NCI-H2029 treated with DMSO at 0.1 percent for 48 hours (cell line): ENCODE measurements at places on chromosomes 5 and 9.

DNA sequence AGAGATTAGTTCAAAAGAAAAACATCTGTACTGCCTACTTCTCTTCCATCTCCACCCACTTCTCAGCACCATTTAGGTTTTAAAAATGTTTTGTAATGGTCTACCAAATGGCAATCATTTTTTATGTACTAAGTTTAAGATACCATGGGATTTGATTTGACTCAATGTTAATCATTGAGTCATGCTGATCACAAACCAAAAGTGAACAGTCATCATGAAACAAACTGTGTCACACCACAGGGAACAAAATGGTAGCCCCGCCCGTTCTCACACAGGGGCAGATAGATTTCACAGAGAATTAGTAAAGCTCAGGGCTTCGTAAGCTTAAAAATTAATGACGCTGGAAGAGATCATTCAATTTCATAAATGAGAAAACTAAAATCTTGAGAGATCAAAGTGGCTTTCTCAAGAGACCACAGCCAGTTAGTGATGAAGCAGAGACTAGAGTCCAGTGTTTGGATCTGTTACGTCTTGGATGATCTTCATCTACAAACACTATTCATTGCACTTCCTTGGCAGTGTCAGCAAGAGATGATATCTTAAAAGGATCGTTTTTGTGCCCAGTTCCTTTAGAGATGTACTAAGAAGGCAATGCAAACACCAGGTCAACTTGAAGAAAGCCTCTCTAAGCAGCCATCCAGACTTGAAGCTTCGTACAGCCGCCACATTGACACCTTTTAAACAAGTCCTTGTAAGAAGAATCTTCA lies 33.9 kb upstream of the TRIO start:
- DNase-seq, result no peak

- no peak for DNase-seq
Observed at GRCh38 chr5:151056379-151057325, 24.2 kb downstream of the TNIP1 start.

- DNase-seq, result no peak
Observed at GRCh38 chr5:96680759-96681470, 18.7 kb downstream of the CAST start.

GRCh38 chr5:100584069-100584468 lies 48.9 kb downstream of the FAM174A start:
- DNase-seq, result no peak

DNA sequence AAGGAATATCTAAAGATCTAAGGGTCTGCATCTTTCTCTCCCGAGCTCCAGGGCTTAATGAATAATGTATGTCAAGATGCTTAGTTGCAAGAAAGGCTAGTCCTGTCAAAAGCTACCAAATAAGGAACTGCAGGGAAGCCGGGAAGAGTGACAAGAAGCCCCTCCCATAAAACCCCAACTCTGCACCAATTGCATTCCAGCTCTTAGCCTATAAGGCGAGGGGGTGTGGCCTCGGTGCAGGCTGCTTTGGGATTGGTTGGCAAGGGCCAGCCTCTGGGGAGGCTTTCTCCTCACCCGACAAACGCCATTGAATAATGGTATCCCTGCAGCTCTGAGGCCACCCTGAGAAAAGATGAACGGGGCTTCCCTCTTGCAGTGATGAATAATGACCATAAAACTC lies 416.9 kb downstream of the RAB3C start:
- DNase-seq, result no peak

- DNase-seq, result no peak
Observed at GRCh38 chr5:39082995-39083394, 8.8 kb upstream of the RICTOR start.

DNA sequence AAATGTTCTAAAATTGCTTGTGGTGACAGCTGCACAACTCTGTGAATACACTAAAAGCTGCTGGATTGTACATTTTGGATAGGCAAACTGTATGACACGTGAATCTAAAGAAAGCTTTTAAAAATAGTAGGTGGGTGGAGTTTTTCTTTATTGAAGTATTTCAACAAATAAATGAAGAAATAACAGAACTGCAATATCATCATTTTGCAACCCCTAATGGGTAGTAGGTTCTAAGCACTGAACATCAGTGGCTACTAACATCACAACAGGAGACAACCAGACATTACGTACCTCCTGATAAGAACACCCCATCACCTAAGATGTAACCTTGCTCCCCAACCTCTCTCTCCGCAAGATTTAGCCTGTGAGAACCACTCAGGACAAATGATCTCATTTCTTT lies 38.6 kb downstream of the EPB41L4B start:
- DNase-seq, result no peak

DNA sequence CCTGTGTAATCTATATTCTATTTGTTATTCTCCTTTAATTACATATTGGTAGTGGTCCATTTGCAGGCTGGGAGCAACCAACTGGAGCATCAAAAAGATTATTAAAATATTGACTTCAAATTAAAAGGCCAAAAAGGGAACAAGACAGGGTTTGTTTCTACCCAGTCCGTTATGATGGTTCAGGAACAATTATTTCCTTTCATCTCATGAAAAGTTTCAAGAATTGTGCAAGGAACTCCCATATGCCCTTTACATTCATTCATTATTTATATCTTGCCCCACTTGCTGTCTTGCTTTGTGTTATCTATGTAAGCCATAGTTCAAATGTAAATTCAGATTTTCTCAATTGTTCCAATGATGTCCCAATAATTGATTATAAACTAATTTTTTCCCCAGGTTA lies 58.7 kb upstream of the TLE1 start:
- no peak for DNase-seq

GRCh38 chr5:75668977-75669689 lies 48.1 kb downstream of the POC5 start:
- DNase-seq, result peak; percentile 53

DNA sequence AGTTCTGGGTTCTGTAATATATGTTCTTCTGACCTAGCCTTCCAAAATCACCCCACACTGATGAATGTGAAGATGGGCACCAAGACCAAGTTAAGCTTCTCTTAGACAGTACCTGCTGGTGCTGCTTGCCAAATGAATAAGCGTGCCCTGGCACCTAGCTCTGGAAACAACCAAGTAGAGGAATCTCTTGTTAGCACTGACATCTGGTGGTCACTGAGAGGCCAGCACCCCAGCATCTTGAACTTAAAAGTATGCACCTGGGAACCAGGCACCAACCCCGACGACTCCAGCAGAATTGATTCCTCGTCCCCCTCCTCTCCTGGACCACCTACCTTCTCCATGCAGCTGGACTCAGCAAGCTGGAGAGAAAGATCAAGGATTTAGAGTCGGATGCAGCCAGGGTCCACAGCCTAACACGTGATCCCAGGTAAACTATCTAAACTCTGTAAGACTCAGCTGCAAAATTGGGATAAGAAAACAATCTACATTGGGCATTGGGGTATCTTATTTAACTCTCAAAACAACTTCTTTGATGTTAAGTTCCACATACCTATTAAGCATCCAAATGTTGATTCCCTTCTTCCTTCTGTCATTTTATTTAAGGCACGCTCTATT lies 89.8 kb downstream of the SLC1A3 start:
- DNase-seq, result no peak

- DNase-seq, result no peak
Observed at GRCh38 chr5:114727358-114727757, 365.5 kb downstream of the KCNN2 start.

DNA sequence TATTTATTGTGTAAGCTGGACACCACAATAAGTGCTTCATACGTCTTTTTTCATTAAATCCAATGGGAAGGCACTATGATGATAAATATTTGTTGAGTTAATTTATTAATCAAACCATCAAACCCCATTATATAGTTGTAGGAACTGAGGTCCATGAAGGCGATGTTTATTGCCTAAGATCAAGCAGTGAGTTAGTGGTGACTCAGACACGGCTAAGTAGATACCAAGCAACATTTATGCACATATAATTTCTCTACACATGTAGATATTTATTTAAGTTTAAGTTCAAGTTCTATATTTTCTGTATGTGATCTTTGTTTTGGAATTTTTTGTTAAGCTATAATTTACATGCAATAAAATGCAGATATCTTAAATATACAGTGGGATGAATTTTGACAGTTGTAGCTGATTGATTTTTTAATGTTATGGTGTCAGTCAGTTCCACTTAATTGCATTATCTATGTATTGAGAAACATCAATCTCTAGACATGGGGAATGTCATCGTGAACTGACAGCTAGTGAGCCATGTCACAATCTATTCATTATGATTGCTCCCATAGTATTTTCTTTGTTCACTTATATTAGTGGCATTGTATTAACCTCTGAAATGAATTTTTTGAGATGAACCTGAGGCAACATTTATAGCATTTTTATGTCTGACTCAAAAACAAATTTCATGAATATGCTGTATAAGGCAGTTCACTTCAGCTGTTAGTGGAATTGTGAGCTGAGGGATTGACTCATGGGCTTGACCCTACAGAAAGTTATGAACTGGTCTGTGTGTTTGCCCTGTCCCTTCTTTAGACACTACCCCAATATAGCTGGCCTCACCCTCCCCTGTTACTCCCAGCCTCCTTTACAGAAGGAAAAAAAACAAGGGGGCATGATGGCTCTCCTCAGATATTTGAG lies 11.9 kb upstream of the GARNL3 start:
- DNase-seq, result no peak

- no peak for DNase-seq
Observed at GRCh38 chr5:127051591-127051990, 21.2 kb upstream of the MARCHF3 start.

- peak; percentile 54 for DNase-seq
Observed at GRCh38 chr9:137924169-137924568, 46.6 kb downstream of the CACNA1B start.

DNA sequence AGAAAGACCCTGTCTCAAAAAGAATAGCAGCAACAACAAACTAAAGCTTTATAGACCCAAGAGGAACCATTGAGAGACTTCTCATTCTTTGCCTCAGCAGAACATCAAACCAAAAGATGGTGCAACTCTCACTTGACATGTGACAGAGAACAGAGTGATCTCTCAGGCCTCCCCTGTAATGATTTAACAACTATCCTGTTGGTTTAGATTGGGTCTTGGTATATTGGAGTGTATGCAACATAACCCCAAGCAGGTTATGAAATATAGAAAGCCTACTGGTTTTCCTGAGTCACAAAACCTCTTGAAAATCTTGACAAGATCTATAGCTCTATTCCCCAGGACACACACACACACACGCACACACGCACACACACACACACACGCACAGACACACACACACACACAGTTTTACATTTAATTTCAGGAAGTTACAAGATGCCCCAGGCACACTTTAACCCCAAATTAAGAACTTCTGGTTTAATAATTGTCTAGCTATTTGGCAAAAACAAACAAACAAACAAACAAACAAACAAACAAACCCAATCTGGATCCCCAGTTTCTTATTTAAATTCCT lies 6.5 kb upstream of the FGF1 start:
- no peak for DNase-seq

- no peak for DNase-seq
Observed at GRCh38 chr5:39415201-39415600, 9.6 kb downstream of the DAB2 start.

DNA sequence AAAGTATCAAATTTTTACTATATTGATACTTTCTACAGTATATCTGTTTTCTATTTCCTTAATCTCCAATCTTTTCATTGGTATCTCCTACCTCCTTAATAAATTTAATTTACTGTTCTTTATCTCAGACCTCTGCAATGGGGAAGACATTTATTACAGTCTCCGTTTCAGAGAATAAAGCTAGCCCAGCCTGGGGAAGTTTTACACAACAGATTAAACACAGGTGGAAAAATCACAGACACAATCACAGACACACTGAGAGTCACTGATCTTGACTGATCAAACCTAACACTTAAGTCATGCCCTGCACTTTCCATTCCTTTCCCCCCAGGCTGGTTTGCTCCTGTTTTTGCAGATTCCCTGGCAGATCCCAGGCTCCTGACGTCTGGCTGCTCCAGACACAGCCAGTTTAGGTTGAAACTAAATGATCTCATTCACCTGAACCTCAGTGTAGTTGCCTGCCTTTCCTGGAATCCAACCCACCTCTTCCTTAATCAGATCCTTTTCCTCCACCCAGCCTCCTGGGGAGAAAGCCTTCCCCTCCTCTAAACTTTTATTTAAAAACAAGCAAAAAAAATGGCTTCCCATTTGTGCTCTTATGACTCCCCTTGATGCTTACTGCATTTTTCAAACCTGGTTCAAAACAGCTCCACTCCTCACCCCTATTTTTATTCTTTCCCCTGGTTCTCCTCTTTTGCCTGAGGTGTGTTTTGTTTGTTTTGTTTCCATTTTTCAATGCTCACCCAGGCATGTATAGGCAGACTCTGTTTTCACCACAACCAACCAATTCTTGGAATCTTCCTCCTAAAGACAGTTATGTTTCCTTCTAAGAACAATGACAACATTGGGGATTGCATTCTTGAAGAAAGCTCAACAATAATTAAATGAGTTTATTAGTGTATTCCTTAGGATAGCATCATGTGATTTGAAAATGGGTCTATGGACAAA lies 29.5 kb upstream of the OSMR start:
- no peak for DNase-seq

- no peak for DNase-seq
Observed at GRCh38 chr9:129489838-129490582, 130.9 kb downstream of the C9orf50 start.

DNA sequence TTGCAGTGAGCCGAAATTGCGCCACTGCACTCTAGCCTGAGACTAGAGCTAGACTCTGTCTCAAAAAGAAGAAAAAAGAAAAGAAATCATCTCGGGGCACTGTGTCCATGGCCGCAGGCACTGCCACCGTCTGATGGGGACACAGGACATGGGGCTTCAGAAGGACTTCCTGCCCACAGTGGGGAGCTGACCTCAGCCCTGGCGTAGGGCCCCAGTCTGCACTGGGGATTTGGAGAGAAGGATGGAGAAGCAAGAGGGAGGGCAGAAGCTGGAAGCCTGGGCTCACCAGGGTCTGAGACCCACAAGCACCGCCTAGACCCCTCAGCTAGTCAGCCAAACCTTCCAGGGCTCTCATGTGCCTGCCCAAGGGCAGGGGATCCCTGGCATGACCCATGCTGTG lies 4.1 kb upstream of the SARDH start:
- no peak for DNase-seq

GRCh38 chr9:38621434-38622287 lies 1.3 kb upstream of the ANKRD18A start:
- DNase-seq, result no peak
